ENCODE measurements at places on chromosomes 1 and 21. TPM values are rescaled to one million over a fixed set of nuclear protein-coding genes. Genes with fewer than 3 reads are reported as not detected.

GRCh38 chr1:36109041-36109679 is 15.9 kb downstream of the COL8A2 start:
- peak; percentile 23 for DNase-seq

DNA sequence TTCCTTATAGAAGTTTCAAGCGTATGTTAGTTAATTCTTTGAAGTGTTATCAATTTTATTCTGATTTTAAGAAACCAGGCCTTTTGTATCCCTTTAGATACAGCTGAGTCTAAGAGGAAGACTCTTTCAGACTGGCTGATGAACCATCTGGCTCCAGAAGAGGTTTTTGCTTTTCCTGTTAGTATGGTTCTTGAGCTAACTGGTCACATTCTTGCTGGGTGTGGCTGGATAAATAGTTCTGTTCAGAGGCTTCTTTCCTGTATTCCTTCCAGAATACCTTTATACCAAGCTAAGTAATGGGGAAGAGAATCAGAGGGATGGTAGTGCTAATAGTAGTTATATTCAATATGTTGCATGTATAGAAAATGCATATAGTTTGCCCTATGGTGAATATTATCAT is 12.4 kb downstream of the HS2ST1 start:
- no peak for DNase-seq

- no peak for DNase-seq
Measured at GRCh38 chr1:198264282-198264681, 107.5 kb downstream of the NEK7 start.

The CRABP2 gene
- not detected for total RNA-seq

GRCh38 chr1:23719162-23719820 is 24.0 kb upstream of the ELOA start:
- DNase-seq, result no peak

DNA sequence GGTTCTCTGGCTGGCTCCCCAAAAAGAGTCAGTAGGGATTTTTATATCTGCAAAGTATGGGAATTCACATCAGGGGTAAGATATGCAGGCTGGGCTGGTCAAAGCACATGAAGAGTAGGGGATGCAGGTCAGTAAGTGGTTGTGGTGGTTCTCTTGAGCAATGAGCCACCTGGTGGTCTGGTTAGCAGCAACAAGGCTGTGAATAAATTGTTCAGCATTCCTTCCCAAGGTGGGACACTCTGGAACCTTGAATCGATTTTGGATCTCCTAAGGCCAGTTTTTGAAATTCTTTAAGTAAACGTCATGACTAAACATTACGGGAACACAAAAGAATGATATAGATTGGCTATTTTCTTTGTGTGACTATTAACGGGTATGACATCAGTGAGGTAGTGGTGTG is 563.0 kb upstream of the NEGR1 start:
- DNase-seq, result no peak

The PIK3C2B gene
- total RNA-seq, result 22.7 TPM

- peak; percentile 56 for DNase-seq
Measured at GRCh38 chr1:53315456-53316423, 12.1 kb downstream of the LRP8 start.

DNA sequence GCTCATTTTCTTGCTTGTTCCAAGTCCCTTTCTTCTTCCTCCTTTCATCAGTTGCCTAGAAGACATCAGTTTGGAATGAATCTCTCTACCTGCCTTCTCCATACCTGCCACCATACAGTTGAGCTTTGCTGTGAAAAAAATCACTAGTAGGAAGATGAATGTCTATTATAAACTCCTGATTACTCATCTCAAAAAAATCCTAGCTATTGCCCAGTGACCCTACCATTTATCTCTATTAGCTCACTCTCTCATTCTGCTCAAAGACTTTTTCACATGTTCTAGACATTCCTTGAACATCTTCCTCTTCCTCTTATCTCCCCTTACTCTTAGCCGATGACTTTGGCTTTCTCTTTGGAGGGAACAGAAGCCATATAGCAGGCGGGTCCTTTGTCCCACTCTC is 49.7 kb upstream of the HMGB4 start:
- DNase-seq, result no peak

DNA sequence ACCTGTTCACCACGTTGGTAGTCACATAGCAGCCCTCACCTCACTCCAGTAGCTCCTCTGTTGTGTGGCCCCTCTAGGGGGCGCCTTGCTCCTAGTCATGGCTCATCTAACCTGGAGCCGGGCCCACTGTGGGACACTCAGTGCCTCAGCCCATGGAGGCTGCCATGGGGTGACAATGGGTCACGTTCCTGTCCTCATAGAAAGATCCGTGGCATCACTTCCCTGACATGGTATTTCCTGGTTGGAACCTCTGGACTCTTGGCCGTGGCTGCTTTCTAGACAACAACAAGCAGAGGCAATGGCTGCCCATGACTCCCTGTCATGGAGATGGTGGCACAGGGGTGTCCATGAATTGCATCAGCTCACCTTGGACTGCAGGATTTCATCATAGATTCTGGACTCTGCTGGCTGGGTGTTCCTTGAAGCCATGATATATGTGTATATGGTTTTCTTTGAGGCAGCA is 27.5 kb upstream of the SLAMF6 start:
- peak; percentile 67 for DNase-seq

DNA sequence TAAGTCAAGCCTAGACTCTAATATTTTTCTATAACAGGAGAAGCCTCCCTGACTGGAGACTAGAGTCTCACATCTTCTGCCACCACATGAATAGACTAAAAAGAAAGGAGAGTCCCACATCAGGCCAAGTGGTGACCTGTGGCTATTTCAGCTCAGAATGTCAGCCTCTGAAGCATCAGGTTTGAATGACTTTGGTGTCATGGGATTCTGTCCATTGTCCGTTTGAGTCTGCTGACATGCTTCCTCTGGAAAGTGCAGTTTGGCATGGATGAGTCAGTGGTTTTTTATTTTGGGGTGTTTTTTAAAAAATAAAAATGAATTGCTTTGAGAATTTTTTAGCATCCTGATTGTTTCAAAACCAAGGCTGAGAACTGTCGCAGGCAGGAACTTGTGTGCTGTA is 19.5 kb downstream of the DYRK3 start:
- no peak for DNase-seq

- DNase-seq, result no peak
Measured at GRCh38 chr1:201632364-201632952, 93.5 kb downstream of the NAV1 start.

GRCh38 chr1:187283984-187284383 is 455.2 kb downstream of the PLA2G4A start:
- DNase-seq, result no peak

GRCh38 chr1:116737020-116737854 is 17.0 kb upstream of the CD2 start:
- no peak for DNase-seq
